GDM1 (cell line): ENCODE measurements at places on chromosomes 11 and 22.
A peak's percentile ranks its signal among the peaks of the same experiment; 100 is the strongest.

GRCh38 chr11:119696378-119697222 is 32.4 kb downstream of the NECTIN1 start:
- DNase-seq = no peak

GRCh38 chr11:85795712-85796487 is 15.0 kb downstream of the SYTL2 start:
- DNase-seq = no peak

- no peak for DNase-seq
These were observed 7.6 kb downstream of the YDJC start for GRCh38 chr22:21622011-21622918.

GRCh38 chr11:67254798-67255197 is 11.5 kb upstream of the GRK2 start:
- DNase-seq = no peak

DNA sequence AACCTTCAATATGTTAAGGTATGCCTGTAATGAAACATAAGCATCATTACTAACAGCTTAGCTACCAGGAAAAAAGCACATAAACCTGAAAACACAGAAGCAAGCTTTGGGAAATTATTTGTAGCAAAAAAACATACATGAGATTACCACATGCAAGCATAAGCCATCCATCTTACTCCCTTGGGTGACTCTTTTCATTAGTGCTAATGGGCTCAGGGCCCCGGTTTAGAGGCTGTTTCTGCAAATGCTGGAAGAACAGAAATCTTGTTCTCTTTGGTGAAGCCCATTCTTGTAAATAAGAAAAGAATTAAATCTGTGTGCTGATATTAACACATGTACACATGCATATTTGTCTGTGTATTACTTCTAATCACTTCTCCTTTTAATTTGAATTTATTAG is 314.3 kb downstream of the TTC28 start:
- no peak for DNase-seq

GRCh38 chr11:94922321-94923003 is 50.9 kb downstream of the CWC15 start:
- DNase-seq = peak; percentile 48
